ENCODE measurements at places on chromosomes 1 and 21.

DNA sequence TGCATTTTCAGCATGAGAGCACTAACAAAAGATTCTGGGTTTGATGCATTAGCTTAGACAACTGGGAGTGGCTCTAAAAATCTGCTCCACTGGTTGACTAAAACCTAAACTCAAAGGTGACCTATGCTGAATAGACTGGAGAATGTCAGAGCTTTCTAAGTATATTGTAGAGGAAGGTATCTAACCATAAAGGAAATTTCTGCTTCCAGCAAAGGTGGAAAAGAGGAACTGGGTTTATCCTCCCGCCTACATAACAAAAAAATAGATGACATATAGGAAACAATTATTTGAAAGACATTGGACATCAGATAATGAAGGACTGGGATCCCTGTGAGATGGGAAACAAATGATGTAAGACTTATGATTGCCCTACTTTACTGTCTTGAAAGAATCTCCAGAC, 35.8 kb upstream of the CR2 start:
- no peak for DNase-seq
- H3K27me3 ChIP-seq = no peaks in the 10 kb centered on the region
- no peaks in the 10 kb centered on the region for H3K36me3 ChIP-seq
- H3K4me1 ChIP-seq = no peaks in the 10 kb centered on the region
- H3K4me3 ChIP-seq = no peak overlapping the region

DNA sequence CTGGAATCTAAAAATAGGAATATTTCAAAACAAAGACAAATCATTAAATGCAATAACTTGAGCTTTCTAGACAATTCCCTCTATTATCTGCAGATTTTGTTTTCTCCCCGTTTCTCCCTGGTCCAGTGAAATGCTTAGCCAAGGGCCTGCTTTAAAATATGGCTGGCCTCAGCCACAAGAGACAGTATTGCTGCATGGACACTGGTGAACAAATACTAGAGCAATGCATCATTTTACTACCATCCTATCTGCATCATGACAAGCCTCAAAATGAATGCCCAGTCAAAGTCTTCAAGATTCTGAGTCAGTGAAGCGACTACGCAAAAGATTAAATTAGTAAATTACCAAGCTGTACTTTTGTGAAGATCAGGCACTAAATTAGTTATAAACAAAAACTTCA, 80.5 kb downstream of the ENAH start:
- DNase-seq = peak; percentile 7
- no peaks in the 10 kb centered on the region for H3K27me3 ChIP-seq
- no peaks in the 10 kb centered on the region for H3K4me1 ChIP-seq
- H3K27ac ChIP-seq = no peak overlapping the region

DNA sequence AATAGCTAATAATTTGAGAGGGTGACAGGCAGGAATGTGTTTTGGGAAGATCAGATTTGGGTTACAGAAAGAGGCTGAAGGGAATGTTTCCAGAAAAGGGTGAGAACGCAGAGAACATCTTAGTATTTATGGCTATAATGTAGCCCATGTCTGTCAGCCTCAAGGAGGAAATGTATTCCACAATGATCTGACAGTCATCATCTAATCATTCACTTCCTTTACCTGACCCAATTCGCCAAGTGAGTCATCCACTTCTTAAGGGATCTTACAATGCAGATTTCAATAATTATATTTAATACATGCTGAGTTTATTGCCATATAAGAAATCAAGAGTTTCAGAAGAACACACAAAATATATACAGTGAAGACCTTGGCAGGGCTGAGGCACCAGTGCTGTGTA, 10.8 kb downstream of the TRIM45 start:
- no peaks in the 10 kb centered on the region for H3K27me3 ChIP-seq
- no peak overlapping the region for H3K27ac ChIP-seq
- no peak overlapping the region for H3K4me3 ChIP-seq
- peaks cover 4% of the 10 kb centered on the region for H3K4me1 ChIP-seq
- H3K36me3 ChIP-seq = peaks cover 24% of the 10 kb centered on the region

GRCh38 chr1:197776351-197777105, 1.2 kb upstream of the DENND1B start:
- DNase-seq = no peak
- peak overlapping the region; percentile 79 for H3K27ac ChIP-seq
- H3K27me3 ChIP-seq = no peaks in the 10 kb centered on the region
- no peaks in the 10 kb centered on the region for H3K36me3 ChIP-seq
- H3K4me3 ChIP-seq = no peak overlapping the region

DNA sequence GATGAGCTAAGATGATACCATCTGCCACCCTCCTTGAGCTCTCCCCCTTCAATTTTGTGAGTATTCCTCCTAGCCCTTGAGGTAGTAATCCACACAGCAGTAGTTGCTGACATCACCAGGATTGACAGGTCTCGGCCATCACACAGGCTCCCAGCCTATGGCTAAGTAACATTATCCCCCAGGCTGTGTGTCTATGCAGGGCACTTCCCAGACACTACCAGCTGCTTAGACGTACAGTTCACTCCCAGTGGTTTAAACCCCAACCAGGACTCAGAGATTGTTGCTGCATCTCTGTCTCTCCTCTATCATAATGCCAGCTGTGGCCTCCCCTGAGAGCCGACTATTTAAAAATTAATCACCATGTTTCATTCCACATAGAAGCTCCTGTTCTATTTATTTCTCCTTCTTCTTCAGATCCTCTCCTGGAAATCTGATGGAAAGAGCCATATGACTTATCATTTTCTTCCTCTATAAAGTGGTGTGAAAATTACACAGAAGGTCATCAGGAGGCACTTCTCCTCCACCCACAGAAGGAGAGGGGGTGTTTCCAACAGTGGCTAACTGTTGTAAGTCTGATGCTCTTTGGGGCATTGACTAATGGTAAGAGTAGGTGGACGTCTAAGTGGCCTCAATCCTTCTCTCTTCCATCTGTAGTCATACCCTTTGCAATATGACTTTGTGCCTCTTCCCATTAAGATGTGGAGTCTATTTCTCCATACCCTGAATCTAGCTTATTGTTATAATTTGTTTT, 396.3 kb downstream of the SETD4 start:
- no peak overlapping the region for H3K4me3 ChIP-seq
- H3K27ac ChIP-seq = no peak overlapping the region
- H3K27me3 ChIP-seq = peaks cover 2% of the 10 kb centered on the region
- DNase-seq = no peak
- no peaks in the 10 kb centered on the region for H3K36me3 ChIP-seq

All from large intestine (tissue), 12 donors.